ENCODE measurements at places on chromosomes 6 and 20. TPM values are rescaled to one million over a fixed set of nuclear protein-coding genes. Genes with fewer than 3 reads are reported as not detected.
A peak's percentile ranks its signal among the peaks of the same experiment; 100 is the strongest.

DNA sequence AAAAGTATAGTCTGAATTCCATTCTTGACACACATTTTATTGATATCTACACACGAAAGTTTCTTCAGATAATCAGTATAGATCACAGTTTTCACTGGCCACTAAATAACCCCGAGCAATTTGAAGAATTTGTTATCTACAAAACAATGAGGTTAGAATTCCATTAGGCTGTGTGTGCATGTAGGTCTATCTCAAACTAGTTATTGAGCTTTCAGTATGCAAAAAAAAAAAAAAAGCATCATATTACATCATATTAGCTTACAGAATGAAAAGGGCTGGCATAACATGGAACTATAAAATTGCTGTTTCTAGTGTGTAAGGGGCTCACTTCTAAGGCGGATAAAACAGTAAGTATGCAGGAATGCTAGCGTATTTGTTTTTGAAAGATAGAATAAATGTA is 59.5 kb upstream of the ADGRG6 start:
- H3K27me3 ChIP-seq = no peaks in the 10 kb centered on the region
- peak; percentile 2 for DNase-seq
- no peak overlapping the region for H3K4me3 ChIP-seq
- H3K36me3 ChIP-seq = no peaks in the 10 kb centered on the region
- H3K27ac ChIP-seq = no peak overlapping the region

- no peak overlapping the region for H3K27ac ChIP-seq
- no peaks in the 10 kb centered on the region for H3K36me3 ChIP-seq
- no peaks in the 10 kb centered on the region for H3K27me3 ChIP-seq
- H3K4me3 ChIP-seq = no peak overlapping the region
Observed at GRCh38 chr6:134115715-134116074, 63.3 kb upstream of the SLC2A12 start.

DNA sequence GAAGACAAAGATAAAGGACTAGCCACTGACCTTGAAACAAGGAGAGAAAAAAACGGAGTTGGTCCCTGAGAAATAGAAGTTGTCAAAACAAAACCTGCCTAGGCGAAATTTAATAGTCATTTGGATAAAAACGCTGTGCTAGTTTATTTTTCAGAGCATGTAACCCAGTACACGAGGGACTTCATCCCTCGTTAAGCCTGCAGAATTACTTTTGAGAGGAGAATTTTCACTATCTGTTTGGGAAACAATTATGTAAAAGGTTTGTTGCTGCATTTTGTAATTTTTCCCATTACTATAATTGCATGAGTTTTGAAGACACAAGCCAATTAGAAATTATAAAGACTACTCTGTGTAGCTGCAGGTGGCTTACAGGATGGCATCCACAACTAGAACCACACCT is 71.6 kb upstream of the MAP3K7 start:
- no peak overlapping the region for H3K4me3 ChIP-seq
- no peaks in the 10 kb centered on the region for H3K36me3 ChIP-seq
- H3K27me3 ChIP-seq = no peaks in the 10 kb centered on the region

Gene AMD1
- total RNA-seq = 63.8 TPM

Gene ANGPT4
- not detected for total RNA-seq

GRCh38 chr6:48177786-48178185 is 66.8 kb upstream of the PTCHD4 start:
- no peak overlapping the region for H3K4me3 ChIP-seq
- H3K27ac ChIP-seq = no peak overlapping the region
- H3K27me3 ChIP-seq = no peaks in the 10 kb centered on the region

Gene CLDN20
- not detected for total RNA-seq

DNA sequence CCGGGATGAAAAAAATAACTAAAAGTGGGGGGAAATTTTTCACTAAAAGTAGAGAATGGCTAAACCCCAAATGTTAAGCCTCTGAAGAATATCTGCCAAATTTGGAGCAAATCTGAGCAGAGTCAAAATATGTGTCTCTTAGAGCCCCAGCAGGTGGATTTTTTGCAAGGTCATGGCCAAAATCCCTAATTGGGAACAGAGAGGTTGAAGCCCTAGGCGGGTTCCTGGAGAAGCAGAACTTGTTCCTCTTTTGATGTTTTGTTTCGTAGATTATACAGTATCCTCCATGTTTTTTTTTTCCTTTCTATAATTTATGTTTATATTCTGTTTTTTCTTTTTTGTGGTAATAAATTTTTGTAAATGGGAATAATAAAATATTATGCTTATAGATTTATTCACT is 94.4 kb downstream of the PLCB4 start:
- no peaks in the 10 kb centered on the region for H3K27me3 ChIP-seq
- peaks cover 15% of the 10 kb centered on the region for H3K4me1 ChIP-seq
- no peak for DNase-seq
- H3K36me3 ChIP-seq = no peaks in the 10 kb centered on the region
- H3K27ac ChIP-seq = no peak overlapping the region

DNA sequence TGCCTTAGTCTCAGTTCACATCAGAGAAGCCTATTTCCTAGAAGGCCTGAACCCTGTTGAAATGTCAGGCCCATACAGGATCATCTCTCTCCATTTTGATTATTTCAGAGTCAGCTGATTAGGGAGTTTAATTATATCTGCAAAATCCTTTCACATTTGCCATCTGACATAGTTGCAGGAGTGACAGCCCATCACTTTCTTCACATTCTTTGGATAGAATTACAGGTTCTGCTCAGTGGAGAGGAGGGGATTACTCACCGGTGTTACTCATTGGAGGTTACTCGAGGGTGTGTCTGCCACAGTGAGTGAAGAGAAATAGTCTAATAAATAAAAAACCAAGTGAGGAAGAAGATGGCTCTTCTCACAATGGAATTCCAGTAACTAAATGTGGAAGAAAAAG is 216.8 kb downstream of the TMEM242 start:
- H3K4me3 ChIP-seq = no peak overlapping the region
- H3K27me3 ChIP-seq = no peaks in the 10 kb centered on the region
- DNase-seq = peak; percentile 84

Gene MOXD1
- 528 TPM for total RNA-seq

DNA sequence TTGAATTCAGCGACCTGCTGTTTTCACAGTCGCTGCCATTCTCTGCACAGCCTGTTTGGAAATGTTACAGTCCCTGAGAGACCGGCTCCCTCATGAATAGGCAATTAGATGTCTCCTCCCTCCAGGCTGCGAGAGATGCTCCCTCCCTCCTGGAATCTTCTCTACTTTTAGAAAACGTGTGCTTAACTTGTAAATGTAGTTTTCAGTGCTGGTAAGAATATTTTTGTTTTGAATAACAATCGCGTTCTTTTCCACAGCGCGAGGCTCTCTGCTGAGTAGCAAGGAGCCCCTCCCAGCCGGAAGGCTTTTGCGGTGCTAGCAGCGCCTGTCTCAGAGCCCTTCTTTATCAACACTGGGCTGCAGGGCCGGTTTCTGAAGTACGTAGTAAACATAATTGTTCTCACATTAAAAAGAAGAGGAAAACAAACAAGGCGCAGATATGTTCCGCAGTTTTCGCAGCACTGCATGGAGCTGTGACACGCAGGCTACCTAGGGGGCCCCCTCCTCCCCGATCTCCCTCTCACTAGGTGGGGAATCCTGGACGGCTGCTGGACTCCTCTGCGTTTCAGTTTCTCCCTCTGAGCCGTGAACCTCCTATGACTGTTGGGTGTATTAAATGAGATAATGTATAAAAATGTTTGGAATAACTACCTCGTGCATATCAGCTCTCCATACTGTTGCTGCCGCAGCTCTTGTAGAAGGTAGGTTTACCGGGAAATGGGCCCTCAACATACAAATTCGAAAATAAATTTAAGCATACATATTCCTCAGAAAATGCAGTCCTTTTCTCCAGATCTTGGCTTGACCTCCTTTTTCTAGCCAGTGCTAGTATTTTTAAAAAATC is 79.0 kb upstream of the SPACA1 start:
- no peaks in the 10 kb centered on the region for H3K4me1 ChIP-seq
- no peaks in the 10 kb centered on the region for H3K36me3 ChIP-seq
- H3K27me3 ChIP-seq = peaks cover 24% of the 10 kb centered on the region
- H3K4me3 ChIP-seq = peak overlapping the region; percentile 43
- no peak overlapping the region for H3K27ac ChIP-seq
- peak; percentile 30 for DNase-seq

DNA sequence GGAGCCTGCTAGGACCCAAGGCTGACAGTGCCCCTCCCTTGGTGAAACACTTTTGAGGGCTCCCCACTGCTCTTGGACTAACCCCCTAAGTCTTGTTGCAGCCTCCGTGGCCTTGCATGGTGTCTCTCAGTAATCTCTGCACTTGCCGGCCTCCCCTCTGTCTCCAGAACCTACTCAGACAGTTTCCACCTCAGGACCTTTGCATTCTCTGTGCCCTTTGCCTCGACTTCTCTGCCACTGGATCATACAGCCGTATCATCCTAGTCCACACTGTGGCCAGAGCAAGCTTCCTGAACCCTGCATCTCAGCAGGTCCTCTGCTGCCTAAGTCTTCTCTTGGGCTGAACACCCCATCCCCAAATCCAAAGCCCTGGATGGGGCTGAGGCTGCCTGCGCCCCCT is 152.0 kb upstream of the PTPN1 start:
- no peak overlapping the region for H3K27ac ChIP-seq
- DNase-seq = no peak
- H3K27me3 ChIP-seq = no peaks in the 10 kb centered on the region
- H3K4me1 ChIP-seq = no peaks in the 10 kb centered on the region

DNA sequence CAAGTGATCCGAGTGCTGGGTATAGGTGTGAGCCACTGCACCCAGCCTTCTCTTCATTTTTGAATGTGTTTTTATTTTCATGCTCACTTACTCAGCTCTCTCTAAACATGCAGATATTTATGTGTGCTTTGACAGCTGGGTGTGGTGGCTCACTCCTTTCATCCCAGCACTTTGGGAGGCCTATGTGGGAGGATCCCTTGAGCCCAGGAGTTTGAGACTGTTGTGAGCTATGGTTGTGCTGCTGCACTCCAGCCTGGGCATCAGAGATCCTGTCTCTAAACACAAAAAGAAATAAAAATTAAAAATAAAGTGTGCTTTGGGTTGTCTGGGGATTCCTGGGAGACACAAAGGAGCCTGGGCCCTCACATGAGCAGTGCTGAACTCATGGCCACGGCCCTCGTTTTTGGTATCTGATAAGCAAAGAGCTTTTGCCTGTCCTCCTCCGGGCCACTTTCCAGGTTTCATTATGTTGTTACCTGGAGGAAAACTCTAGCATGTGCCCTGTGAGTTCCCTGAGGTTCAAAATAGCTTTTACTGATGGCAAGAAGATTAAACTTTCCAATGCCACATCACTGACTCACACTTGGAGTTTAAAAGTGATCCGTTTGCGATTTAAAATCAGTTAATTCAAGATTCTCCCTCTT is 78.5 kb downstream of the CD164 start:
- DNase-seq = peak; percentile 30
- H3K4me1 ChIP-seq = peaks cover 16% of the 10 kb centered on the region
- no peaks in the 10 kb centered on the region for H3K27me3 ChIP-seq
- H3K36me3 ChIP-seq = no peaks in the 10 kb centered on the region
- H3K27ac ChIP-seq = no peak overlapping the region

DNA sequence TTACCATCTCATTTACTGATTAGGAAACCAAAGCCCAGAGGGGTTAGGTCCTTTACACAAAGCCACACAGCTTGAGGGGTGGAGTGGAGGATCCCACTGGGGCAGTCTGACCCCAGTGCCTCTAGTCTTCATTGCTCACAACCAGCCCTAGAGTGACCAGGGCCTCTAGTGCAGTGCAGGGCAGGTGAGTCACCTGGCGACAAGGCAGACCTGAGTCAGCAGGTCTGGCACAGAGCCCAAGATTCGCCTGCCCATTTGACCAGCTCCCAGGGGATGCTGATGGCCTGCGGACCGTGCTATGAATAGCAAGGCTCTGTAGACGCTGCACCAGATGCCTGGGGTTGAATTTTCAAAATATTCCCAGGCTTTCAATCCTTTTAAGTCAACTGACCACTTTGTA is 29.9 kb downstream of the CDH26 start:
- no peaks in the 10 kb centered on the region for H3K4me1 ChIP-seq
- no peaks in the 10 kb centered on the region for H3K27me3 ChIP-seq
- no peaks in the 10 kb centered on the region for H3K36me3 ChIP-seq

- DNase-seq = peak; percentile 58
- H3K4me3 ChIP-seq = no peak overlapping the region
- H3K27ac ChIP-seq = no peak overlapping the region
- H3K27me3 ChIP-seq = no peaks in the 10 kb centered on the region
Observed at GRCh38 chr6:41801380-41801779, 13.9 kb downstream of the TOMM6 start.

- no peaks in the 10 kb centered on the region for H3K36me3 ChIP-seq
- H3K27me3 ChIP-seq = no peaks in the 10 kb centered on the region
- peaks cover 7% of the 10 kb centered on the region for H3K4me1 ChIP-seq
- peak; percentile 22 for DNase-seq
- no peak overlapping the region for H3K4me3 ChIP-seq
- H3K27ac ChIP-seq = no peak overlapping the region
Observed at GRCh38 chr20:33568868-33569801, 79.2 kb downstream of the CBFA2T2 start.

GRCh38 chr20:13741879-13742278 is 42.8 kb downstream of the ESF1 start:
- DNase-seq = no peak
- peaks cover 6% of the 10 kb centered on the region for H3K4me1 ChIP-seq
- no peak overlapping the region for H3K27ac ChIP-seq
- H3K4me3 ChIP-seq = no peak overlapping the region
- no peaks in the 10 kb centered on the region for H3K27me3 ChIP-seq
- H3K36me3 ChIP-seq = peaks cover 28% of the 10 kb centered on the region

DNA sequence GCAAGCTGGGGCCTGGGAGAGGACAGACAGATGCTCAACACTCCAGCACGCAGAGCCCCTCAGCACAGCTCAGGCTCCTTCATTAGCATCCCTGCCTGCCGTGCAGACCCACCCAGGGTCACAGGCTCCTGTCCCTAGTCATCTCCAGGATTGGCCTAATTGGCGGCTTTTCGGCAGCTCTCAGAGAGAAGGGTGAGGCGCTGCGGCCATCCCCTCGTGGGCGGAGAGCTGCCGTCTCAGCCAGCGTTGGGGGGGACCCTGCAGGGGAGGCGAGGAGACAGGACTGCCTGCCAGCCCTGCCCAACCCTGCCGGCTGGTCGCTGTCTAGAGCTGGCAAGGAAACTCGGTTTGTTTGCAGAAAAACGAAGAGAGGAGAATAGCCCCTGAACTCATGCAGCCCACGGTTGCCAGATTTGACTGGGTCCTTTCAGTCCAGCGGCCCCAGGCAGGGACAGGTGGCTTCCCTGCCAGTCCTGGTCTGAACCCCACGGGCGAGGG is 26.8 kb downstream of the BHLHE23 start:
- DNase-seq = no peak
- no peak overlapping the region for H3K27ac ChIP-seq
- no peaks in the 10 kb centered on the region for H3K4me1 ChIP-seq
- no peak overlapping the region for H3K4me3 ChIP-seq

DNA sequence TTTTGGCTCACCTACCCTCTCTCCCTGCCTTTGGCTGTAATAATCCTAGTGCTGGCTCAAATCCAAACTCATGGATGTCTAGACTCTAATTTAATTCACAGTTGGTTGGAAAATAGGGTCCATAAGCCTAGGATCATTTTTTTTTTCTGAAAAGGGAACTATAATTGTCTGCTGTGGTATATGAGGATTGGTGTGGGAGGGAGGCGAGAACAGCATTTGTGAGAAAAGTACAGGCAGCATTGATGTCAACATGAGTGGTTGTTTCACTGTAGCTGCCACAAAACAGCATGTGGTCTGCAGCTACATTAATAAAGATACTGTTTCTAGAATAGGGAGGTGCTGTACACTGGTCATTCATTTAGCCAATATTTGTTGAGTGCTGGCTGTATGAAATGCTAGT is 18.6 kb upstream of the POLR1H start:
- DNase-seq = no peak
- peaks cover 15% of the 10 kb centered on the region for H3K4me1 ChIP-seq
- no peak overlapping the region for H3K4me3 ChIP-seq
- no peaks in the 10 kb centered on the region for H3K36me3 ChIP-seq
- H3K27ac ChIP-seq = no peak overlapping the region

Measured in GM23248 (cell line).